Right forelimb (tissue), 1 donor: ENCODE measurements at places on chromosomes 11 and 22.

GRCh38 chr11:37519781-37520180, 921.7 kb upstream of the RAG2 start:
- DNase-seq = no peak

DNA sequence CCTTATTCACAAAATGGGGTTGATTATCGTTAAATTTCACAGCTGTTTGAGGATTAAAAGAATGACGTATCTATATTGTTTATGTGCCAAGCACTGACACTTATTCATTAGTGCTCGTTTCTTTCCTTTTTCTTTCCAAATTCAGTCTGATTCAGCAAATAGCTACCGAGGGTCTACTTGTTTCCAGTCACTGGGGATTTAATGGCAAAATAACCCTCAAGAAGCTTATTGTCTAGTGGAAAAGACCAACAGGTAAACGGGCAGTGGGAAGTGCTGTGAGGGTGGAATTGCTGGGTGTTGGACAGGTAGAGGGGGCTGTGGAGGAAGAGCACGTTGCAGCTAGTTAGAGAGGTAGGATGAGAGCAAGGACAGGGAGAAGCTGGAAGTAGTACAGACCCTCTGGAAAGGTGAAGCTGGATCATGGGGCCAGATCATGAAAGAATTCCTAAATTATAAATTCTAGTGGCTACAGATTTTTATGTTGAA, 48.3 kb upstream of the BIRC3 start:
- DNase-seq = no peak

DNA sequence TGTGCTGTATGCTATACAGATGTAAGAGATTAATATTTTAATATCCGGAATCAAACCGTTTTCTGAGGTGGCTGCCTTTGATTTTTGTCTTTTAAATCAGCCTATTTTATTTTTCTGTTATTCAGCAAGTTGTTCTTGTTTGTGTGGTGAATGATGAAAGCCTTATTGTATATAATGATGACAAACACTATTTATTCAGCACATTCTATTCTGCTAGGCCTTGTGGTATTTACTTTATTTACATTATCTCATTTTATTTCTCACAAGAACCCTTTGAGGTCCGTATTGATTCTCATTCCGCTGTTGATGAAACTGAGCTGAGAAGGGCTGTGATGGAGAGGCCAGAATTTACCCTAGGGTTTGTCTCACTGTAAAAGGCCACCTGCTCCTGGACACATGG, 40.5 kb downstream of the KREMEN1 start:
- no peak for DNase-seq

DNA sequence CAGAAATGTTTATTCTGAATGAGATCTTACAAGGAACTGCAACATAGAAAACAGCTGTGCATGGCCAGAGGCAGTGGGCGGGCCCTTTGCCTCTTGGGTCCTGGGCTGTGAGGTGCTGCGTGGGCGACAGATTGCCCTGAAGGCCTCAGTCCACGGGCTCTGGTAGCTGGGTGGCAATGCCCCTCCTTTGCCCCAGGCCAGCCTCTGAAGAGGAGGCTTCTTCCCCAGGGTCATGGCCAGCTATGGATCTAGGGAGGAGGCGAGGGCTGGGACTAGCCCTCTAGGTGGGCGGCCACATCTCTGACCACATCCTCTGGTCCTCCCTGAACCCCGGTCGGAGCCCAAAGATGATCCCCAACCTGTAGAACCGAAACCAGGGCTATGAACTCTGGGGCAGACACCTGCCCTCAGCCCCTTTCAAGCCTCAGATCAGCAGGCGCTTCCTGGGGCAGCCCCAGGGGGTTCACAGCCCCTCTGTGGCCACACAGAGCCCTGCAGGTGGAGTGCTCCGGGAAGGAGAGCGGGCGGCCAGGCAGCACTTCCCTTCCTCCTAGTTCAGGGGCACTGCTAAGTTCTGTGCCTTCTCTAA, 6.6 kb upstream of the CDC42BPG start:
- no peak for DNase-seq

GRCh38 chr22:24190159-24190540, 8.9 kb downstream of the SUSD2 start:
- DNase-seq = no peak

GRCh38 chr11:8707541-8708191, 25.1 kb downstream of the RPL27A start:
- peak; percentile 86 for DNase-seq
